GM18507 (cell line): ENCODE measurements at places on chromosomes 2 and 18.

DNA sequence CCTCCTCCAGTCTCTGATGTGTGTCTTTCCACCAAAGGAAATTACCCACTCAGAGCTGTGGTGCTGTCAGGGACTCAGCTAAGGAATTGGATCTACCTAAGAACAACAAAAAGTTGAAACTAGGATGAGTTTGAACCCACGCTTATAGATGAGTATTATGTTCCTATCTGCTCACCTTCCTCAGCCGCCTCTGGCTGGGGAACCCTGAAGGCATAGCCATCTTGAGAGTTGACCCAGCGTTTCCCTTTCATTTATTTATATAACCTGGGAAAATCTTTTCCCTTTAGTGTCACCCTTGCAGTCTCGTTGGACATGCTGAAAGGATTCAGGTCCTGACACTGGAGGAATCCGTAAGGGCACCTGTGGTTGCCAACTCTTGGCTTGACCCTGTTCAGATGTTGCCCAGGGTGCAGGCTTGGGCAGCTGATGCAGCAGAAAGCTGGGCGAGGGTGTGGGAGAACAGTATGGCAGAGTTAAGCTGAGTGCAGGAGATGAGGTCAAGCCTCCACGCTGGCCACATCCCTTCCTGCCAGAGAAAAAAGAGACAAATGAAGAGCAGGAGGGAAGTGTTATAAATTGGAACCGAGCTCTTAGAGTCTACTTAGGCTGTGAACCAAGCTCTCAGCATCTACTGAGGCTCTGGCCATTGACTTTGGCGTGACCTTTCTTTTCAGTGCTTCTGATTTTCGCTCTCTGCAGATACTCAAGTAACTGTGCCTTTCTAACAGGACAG lies 1.9 kb downstream of the CDH20 start:
- DNase-seq, result no peak

- DNase-seq, result no peak
These were observed 33.1 kb downstream of the HJURP start for GRCh38 chr2:233821196-233821595.

- no peak for DNase-seq
These were observed 38.1 kb upstream of the SIGLEC15 start for GRCh38 chr18:45787346-45787745.

DNA sequence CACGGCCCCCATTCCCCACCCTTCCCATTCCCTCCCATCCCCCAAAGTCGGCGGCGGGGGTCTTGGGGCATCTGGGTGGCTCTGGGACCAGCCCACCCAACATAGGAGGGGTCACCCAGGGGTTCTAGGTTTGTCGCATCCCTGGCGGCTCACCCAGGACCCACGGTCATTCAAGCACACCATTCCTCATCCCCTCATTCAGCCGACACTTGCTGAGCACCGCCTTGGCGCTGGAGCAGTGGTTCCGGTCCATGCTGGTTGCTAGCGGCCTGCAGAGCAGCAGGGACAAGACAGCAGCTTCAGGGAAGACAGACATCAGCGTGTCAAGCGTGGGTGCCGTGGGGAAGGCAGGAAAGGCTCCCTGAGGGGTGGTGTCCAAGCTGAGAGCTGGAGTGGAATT lies 50.5 kb upstream of the OTOS start:
- DNase-seq, result no peak

GRCh38 chr2:130150181-130151144 lies 5.6 kb upstream of the CCDC74B start:
- DNase-seq, result no peak

DNA sequence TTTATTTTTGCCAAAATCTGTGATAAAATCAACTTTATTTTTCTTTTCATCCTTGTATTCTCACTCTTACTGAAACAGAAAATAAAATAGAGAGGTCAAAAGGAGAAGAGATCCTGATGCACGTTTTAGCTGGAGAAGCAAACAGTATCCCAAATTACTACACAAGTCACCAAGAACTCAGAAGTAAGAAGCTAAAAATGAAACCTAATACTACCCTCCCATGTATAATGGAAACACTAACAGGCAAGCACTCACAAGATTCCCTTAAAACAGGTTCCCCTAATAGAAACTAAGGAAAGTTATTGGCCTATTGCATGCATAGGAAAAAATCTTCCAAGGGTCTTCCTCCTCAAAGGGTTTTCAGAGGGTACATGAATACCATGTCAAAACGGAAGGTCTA lies 927.0 kb downstream of the ERBB4 start:
- no peak for DNase-seq

DNA sequence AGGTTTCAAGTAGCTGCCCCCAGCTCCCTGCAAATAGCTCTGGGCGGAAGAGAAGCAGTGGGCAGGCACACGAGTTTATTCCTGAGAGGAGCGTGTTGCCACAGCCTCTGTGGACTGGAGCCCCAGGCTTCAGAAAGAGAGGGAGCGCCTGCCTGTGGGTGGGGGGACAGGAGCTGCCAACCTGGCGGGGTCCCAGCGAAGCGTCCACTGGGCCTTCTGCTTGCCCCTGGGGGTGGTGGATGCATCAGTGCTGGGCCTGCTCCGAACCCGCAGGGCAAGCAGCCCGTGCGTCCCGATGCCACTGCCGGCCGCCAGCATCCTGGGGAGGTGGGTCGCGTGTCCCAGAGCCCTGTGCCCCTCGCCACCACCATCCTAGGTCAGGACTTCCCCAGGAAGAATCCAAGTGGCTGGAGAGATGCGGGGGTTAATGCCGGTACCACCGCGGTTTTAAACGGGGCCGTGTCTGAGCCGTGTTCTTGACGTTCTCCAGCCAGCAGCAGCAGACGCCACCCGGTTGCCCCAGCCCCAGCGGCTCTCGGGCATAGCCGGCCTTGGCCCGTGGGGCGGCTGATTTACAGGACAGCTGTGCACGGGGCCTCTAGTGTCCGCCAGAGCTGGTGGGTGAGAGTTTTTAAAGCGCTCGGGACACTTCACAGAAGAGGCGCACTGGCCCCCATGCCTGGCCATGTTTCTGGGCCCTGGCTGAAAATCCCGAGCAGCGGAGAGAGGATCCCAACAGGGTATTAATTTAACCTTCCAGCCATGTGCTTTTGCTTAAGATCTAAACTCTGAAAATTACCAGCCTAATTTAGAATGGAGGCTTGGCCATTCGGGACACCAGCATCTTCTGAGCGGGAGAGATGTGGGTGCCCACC lies 84.7 kb downstream of the NFATC1 start:
- no peak for DNase-seq

DNA sequence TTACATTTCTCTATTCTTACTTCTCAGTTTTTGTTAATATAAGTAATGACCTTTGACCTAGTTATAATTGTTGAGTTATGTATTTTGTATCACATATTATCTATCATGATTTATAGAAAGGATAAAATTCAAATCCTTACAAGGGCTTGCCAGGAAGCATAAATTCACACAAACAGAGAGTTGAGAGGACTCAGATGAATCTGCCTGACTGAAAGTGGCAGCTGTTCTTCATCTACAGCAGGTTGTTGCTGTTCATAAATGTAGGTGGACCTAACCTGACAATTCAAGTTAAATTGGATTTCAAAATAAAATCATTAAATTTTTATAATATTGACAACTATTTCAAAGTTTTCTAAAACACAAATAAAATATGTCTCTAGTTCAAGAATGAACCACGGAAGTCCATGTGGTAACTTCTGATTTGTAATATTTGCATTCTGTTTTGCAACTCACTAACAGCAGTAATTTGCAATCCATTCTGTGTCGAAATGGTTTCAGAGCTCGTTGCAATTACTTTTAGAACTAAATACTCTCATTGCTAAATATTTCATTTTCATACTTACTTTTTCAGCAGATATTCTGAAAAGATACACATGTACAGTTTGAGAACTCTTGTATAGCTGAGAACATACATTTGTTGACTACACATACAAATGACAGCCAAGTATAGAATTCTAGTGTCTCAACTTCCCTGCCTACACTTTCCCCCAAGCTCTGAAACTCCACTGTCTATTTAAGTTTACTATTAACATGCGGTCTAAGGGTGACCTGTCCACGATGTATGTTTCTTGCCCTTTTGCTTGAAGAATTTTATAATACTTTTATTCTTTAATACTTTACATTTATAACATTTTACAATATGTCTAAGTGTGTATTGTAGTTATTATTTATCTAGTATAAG lies 25.7 kb downstream of the SCN7A start:
- DNase-seq, result no peak

DNA sequence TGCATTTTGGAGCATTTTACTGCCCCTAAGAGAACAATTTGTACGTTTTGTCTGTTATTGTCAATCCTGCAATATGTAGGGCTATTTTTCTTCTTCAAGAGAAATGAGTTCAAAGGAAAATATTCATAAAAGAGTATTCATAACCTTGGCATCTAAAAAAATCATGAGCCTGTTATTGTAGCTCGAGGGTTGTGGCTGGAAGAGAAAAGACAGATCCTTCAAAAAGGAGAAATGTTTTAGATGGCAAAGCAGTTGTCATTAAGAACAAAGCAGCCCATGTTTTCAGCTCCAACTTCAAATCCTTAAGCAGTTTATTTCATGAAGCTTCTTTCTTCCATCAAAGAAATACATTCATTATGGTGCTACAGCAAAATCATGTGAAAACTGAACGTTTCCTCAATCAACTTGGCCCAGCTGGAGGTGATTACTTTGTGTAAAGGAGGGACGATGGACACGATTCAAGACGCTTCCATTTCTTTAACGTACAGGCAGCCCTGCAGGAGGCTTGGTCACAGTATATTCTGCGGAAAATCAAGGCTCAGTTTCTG lies 31.4 kb downstream of the QPCT start:
- DNase-seq, result no peak

- no peak for DNase-seq
These were observed 29.8 kb downstream of the TOGARAM2 start for GRCh38 chr2:29010946-29011345.

GRCh38 chr2:148067801-148068200 lies 46.9 kb downstream of the MBD5 start:
- DNase-seq, result no peak

DNA sequence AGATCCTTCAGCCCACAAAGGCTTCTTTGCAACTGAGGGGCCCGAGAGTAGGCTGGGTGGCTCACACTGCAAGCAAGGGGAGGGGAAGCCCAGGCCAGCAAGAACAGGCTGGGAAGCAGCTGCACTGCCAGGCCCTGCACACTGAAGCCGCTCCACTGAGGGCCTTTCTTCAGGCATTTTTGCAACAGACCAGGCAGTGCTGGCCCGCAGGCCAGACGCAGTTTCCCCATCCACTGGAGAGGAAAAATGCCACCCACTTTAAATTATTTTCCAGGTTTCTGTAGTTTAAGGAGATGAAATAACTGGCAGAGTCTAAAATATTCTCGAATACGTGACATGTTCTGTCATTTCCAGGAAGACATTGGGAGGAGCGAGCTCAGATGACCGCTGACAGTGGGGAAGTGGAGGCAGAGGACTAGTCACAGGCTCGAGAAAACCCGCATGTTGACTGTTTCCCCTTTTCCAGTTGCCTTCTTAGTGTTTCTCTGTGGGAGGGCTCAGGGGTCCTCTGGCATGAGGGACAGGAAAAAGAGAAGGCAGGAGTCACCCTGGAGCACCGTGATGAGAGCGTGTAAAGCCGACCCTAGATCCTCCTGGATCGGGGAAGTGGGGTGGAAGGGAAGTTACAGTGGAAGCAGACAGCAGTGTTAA lies 53.3 kb upstream of the B3GNT7 start:
- DNase-seq, result no peak

DNA sequence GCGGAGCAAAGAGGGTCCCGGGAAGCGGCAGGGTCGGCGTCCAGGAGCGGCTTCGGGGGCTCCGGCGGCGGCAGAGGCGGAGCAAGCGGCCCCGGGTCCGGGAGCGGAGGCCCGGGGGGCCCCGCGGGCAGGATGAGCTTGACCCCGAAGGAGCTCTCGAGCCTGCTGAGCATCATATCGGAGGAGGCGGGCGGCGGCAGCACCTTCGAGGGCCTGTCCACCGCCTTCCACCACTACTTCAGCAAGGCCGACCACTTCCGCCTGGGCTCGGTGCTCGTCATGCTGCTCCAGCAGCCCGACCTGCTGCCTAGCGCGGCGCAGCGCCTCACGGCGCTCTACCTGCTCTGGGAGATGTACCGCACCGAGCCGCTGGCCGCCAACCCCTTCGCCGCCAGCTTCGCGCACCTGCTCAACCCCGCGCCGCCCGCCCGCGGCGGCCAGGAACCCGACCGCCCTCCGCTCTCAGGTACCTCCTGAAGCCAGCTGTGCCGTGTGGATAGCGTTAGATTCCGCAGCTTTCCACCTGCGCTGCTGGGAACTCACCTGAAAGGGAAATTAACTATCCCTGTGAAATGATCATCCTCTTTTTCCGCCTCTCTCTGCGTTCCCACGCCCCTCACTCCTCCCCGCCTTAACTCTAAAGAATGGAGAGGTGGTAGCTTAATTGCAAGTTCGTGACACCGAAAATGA lies 472 bp downstream of the CNOT11 start:
- peak; percentile 44 for DNase-seq

- DNase-seq, result no peak
These were observed 423.4 kb upstream of the ID2 start for GRCh38 chr2:8258406-8258805.

DNA sequence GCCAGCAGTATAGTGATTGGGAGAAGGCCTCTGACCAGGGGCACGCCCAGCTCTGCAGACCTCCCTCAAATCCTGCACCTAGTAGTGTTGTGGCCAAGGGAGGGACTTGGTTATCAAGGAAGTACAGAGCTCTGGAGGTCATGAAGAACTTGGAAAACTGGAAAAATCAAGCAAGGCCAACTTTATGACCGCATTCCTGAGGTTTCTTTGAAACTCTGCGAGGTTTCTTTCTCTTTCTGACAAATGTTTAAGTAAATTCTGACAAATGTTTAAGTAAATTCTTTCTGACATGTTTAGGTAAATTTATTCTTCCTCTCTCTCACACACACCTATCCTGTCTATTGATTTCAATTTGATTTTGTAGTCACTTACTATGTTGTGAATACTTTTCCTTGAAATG lies 31.0 kb downstream of the CLIP4 start:
- DNase-seq, result no peak

GRCh38 chr2:46296840-46297545 lies at the start of gene EPAS1:
Gene EPAS1, plus strand, starts transcription at chr2:46297407. Its CDS starts 505 bp downstream, at chr2:46297912.
- DNase-seq, result peak; percentile 80

DNA sequence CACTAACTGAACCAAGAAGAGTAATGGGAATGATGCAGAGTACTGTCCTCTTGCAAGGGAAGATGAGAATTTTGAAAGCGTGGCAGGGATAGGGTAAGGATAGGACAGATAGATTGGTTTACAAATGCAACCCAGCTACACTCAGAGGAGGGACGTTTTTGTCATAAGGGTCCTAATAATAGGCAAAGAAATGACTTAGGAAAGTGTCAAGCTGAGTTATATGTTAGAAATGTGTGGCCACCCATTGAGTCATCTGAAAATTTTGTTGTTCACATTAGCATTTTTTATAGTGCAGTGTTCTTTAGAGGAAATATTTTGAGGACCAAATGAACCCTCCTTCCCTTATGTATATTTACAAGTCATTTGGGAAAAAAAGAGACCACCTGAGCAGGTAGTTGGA lies 137.5 kb downstream of the PHLPP1 start:
- no peak for DNase-seq

DNA sequence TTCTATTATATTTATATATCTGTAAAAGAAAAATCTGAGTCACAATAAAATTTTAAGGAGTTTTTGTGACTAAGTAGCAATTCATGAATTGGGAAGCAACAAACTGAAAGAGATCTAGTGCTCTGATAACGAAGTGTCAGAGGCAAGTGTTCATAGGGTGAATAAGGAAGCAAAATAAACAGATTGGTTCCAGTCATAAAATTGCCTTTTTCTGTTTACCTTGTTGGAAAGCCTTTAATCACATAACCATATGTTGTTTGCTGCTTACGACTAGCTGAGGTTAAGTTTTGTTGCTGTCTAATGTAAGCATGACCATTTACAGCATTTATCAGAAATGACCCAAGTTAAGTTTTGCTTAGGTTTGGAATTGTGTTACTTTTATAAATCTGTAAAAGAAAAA lies 358.9 kb downstream of the ARL6IP6 start:
- no peak for DNase-seq

GRCh38 chr2:65186872-65187851 lies 40.5 kb upstream of the ACTR2 start:
- peak; percentile 54 for DNase-seq
